ENCODE measurements at places on chromosomes 12 and 14.

DNA sequence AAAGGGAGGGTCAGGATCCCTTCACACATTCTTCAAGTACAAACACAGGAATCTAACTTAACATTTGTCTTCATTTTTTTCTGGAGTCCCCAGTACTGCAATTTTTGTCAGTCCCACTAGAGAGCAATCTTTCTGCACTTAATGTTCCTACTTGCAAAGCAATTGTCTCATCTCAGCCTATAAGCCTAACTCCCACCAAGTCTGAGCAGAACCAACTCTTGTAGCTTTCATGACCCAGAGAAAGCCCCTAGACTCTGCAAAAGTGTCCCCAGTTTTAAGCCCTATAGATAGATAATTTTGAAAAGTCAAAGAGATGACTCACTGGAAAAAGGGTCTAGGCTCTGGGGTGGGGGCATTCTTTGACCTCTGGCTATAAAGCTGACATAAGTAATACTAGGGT, 1.8 kb upstream of the ZBTB39 start:
- DNase-seq, result peak; percentile 75

DNA sequence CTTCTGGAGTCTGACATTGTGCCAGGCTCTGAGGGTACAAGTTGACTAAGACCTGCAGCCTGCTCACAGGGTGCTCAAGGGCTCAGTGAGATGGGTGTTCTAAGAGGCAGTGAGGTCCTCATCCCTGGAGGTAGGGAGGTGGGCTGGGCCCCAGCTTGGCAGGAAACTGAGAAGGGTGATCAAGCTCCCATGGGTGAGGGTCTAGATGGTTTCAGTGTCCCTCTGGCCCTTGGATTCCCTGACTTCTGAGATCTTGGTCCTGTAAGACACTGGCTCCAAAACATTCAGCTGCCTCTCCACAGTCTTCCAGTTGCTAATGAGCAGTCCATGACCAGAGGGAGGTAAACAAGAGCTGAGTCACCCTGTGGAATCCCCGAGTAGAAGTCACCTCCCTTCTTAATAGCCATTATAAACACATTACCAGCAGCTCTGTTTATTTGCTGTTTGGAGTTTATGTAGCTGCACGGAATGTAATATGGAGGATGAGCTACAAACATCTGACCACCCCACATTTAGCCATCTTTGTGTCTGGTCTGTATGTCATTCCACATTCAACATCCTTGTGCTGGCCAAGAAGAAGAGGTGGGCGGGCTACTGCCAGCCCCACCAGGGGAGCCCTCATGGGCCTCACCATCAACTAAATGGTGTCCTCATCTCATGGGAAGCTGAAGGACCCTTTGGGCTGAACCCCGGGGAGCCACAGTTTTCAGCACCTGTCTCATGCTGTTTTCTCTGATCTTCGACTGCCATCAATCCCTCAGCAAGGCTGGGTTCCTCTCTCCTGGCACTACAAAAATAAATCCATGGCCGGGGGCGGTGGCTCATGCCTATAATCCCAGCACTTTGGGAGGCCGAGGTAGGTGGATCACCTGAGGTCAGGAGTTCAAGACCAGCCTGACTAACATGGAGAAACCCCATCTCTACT, 37.2 kb upstream of the BDKRB2 start:
- DNase-seq, result peak; percentile 77

GRCh38 chr14:104788161-104788818, 7.3 kb downstream of the AKT1 start:
- no peak for DNase-seq

GRCh38 chr14:94470311-94470710, 5.7 kb downstream of the SERPINA9 start:
- no peak for DNase-seq

DNA sequence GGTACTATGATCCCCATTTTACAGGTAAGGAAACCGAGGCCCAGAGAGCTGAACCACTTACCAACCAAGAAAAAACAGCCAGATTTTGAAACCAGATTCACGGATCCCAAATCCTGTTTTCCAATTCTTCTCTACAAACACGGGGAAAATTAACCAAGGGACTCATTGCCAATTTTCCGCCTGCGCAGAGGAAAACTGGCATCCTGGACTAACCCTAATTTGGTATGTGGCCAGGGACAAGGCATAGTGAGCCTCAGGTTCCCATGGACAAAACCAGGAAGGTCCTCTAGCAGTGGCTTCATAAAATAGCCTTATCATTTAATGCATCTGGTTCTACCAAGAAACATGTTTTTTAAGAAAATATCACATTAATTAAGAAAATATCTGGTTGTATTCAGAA, 517.3 kb downstream of the MED13L start:
- DNase-seq, result no peak

- DNase-seq, result no peak
Observed at GRCh38 chr12:111171345-111171744, 197.6 kb downstream of the PHETA1 start.

DNA sequence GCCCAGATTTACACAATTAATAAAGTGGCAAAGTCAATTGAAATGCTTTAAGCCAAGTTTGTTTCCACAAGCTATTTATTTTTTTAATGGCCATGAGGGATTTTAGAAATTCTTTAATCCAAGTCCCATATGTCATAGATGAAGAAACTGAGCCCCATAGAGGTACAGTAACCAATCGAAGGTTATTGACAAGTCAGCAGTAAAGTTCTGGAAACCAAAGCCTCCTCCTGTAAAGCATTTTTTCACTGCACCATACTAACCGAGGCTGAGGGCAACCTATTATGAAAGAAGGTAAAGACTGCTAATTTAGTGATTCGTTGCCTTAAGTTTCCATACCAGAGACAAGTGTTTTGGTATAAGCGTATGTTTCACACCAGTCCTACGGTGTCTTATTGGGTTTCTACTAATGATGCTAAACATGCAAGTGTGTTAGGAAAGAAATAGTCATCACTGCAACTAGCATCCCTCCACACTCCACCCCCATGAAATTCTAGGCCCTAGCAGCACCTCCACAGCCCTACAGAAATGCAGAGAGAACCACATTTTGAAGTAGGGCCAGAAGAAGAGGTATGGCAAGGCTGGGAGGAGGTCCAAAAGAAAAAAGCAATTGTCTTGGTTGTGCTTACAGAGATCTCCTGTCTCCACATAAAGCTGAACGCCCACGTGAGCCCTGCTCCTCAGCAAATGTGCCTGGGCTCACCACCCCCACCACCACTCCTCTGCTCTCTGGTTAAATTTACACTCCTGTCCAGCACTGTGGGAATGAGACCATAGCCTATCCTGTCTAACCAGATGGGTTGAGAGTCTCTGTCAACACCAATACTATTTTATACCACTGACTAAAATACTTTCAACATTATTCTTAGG, 271.1 kb upstream of the G2E3 start:
- DNase-seq, result no peak

GRCh38 chr14:95562892-95563685, 28.2 kb downstream of the GLRX5 start:
- DNase-seq, result no peak

- no peak for DNase-seq
Observed at GRCh38 chr12:9122091-9122609, 6.4 kb upstream of the A2M start.

DNA sequence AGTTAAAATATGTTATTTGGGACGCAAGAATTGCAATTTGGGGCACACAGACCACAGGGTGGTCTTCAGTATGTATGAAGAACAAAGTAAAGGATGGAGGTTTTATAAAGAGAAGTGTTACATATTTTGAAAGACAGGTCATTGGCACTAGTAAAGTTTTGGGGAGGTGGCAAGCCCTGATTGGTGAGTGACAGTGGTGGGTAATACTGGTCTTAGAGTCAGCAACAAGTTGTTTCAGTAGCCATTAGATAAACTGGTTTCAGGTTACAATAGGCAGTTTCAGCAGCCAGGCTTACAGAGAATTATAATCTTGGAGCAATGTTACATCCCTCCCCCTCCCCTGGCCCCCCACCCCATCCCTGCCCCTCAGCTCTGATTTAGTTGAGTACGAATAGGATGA, 17.5 kb downstream of the MARK3 start:
- DNase-seq, result no peak

GRCh38 chr12:118188690-118189371, 52.9 kb downstream of the PEBP1 start:
- DNase-seq, result no peak

- DNase-seq, result no peak
Observed at GRCh38 chr14:94119071-94119470, 8.5 kb downstream of the IFI27 start.

GRCh38 chr14:89650077-89650978, 233.3 kb upstream of the FOXN3 start:
- DNase-seq, result no peak

- no peak for DNase-seq
Observed at GRCh38 chr14:25944020-25944419, 653.8 kb downstream of the NOVA1 start.

DNA sequence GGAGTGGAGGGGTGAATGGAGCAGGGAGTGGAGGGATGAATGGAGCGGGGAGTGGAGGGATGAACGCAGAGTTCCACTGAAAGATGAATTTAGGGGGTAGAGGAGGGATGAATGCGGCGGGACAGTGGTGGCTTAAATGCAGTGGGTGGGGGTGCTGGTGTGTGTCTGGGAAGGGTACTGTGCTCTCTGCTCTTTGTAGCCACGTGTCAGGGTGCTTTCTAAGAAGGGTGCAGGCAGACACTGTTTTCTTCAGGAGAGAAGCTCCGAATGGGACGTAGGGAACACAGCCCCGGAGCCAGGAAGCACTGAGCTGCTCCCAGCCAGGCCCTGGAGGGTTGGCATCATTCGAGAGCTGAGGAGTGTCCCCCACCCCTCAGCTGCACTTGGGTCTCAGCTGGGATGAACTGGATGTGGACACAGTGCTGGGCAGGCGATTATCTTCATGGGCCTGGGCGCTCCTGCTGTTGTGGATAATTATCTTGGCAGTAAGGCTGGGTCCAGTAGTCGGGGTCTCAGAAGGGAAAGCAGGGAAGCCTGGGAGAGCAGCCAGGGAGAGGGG, 9.5 kb upstream of the CEP170B start:
- DNase-seq, result no peak

DNA sequence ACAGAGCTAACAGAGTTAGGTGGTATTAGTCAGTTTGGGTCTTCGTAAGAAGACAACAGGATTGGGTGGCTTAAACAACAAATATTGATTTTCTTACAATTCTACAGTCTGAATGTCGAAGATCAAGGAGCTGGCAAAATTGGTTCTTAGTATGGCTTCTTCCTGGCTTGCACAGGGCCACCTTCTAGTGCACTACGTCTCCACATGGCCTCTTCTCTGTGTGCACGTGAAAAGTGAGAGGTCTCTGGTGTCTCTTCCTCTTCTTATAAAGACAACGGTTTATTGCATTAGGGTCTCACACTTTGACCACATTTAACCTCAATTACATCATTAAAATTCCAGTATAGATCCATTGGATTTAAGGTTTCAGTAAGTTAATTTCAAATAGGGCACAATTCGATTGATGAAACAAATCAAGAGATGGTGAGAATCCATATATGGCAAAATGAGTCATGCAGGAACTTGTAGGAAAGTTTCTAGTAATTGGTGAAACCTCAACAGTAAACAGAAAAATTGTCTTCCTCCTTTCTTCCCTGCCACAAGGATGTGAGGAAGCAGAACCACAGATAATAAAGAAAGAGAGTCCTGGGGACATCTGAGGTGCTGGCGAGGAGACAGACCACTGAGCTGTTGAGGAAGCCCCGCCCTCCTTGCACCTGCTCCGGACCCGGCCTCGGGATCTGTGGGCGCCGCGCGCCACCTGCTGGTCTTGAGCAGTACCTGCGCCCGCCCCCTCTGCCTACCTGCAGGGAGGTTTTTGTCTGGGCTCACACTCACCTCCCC, 846.7 kb downstream of the TMEM121 start:
- DNase-seq, result peak; percentile 10

DNA sequence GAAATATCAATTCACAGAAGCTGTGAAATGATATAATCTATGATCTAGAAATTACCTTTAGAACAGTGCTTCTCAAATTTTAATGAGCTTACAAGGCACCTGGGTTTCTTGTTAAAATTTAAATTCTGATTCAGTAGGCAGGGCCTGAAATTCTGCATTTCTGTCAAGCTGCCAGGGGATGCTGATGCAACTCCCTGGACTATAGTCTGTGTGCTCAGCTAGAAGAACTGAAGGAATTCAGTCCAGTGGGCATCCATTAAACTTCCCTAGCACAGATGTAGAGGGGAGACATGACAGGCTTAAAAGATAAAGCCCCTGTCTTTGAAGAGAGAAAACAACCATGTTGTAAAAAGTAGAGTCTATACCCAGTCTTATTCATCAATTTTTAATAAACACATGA, 441.8 kb downstream of the TMTC2 start:
- DNase-seq, result no peak

DNA sequence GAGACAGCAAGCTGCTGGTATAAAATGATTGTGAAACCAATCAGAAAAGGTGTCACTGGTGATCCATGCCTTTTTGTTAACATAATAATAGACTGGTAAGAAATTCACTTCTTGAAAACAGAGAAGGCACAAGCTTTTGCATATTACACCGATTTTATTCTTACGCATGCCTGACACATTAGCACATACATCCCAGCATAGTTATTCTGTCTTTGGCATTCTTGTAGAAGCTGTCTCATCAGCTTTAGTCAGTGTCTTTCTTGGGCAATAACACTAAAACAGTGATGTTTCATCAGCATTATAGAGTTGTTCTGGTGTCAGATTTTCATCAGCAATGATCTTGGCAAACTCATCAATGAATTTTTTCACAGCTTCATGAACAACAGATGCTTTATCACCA, 283.4 kb upstream of the TMTC1 start:
- DNase-seq, result no peak

DNA sequence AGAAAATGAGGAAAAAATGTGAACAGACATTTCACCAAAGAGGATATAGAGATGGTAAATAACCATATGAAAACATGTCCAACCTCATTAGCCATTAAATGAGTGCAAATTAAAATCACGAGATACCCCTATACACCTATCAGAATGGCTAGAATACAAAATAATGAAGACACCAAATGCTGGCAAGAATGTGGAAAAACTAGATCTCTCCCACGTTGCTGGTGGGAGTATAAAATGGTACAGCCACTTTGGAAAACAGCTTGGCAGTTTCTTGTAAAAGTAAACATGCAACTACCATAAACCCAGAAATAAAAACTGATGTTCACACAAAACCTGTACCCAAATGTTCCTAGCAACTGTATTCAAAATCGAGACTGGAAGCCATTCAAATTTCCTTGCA, 38.3 kb upstream of the TCL1B start:
- no peak for DNase-seq

- no peak for DNase-seq
Observed at GRCh38 chr12:116880213-116880816, 926 bp downstream of the HRK start.

DNA sequence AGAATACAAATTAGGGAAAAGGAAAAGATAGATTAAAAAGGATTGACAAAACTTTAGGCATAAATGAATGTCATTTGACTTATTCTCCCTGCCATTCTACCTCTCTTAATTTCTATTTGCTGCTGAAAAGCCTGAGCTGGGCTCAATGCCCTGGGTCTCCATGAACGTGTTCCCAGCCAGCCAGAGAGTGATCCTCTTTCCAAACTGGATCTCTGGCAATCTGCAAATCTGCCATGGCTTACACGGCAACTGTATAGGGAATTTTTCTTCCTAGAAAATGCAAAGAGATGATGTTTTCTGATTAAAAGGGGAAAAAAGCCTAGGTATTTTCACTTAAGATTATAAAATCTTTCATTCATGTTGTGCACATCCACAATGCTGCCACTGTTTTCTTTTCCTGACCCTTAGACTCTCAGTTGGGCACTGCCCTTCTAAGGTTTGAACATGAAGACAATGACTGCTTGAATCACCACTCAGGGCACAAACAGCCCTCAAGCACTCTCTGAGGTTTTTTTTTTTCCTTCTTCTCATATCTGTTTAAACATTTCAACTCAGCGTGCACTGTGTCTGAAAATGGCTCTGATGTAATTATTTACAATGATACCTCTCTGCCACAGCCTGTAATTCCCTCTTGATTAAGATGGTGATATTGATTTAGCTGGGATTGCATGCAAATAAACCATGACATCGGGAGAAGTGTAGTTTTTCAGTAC, 60.3 kb downstream of the DACT1 start:
- DNase-seq, result no peak

Data from HTR-8/SVneo (cell line).